ENCODE measurements at places on chromosomes 4 and X. TPM values are rescaled to one million over a fixed set of nuclear protein-coding genes. Genes with fewer than 3 reads are reported as not detected.
A peak's percentile ranks its signal among the peaks of the same experiment; 100 is the strongest.

MGARP gene
- not detected for total RNA-seq

DNA sequence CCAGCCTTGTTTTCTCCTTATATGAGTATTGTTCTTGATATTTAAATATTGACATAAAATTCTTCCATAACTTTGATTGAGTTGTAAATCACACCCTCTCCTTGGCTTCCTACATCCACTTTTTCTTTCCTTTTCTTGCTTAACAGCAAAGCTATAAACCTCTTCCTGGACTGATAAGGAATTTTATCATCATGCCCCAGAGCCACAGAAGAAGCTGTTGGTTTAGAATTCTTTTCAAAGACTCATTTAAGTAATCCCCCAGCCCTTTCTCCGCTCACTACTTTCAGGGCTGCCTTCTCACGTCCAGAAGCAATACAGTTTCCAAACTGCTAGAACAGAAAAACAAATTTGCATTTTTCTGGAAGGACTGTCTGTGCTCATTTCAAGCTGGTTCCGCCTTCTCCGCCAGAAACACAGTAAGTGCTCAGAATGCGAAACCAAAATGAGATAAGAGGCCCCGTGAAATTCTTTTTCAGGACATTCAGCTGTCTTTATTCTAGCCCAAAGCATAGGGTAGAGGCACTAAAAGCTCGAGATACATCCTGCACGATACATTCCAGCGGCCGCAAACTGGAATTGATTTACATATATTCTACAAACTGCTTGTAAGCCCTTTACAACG lies 849 bp downstream of the MID1 start:
- DNase-seq: peak; percentile 37

FOXO4 gene
- 19.5 TPM for total RNA-seq

DNA sequence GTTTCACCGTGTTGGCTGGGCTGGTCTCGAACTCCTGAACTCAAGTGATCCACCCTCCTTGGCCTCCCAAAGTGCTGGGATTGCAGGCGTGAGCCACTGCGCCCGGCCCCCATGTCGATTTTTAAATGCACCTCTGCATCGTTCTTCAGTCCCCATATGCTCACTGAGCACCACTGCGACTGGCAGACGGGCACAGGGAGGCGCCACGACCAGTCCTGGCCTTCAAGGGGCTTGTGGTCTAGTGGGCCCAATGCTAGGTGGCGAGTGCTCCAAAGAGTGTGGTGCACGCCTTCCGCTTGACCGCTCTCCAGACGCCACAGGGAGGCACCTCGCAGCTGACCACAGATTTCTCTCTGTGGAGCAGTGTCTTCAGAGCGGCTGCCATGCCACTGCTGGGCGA lies 11.7 kb upstream of the MSANTD1 start:
- no peak for DNase-seq

GSX2 gene
- total RNA-seq: not detected

DNA sequence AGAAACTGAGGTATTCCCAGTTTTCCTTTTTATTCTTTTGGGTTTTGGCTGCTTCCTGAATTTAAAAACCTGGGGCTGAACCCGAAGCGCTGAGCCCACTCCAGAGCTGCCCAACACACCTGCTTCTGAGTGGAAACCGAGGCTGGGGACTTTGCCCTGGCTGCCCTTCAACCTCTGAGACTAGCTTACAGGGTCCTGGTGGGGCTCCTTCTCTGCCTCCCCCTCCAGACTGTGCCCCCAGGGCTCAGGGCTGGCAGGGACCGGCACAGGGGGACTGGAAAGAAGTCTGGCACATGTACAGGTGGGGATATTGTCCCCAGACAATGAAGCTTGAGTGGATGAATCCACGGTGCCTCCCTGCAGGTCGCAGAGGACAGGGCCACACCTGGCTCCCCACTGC lies 240.4 kb upstream of the PSAPL1 start:
- no peak for DNase-seq

GRCh38 chr4:8283631-8284121 lies 14.1 kb downstream of the HTRA3 start:
- no peak for DNase-seq

DNA sequence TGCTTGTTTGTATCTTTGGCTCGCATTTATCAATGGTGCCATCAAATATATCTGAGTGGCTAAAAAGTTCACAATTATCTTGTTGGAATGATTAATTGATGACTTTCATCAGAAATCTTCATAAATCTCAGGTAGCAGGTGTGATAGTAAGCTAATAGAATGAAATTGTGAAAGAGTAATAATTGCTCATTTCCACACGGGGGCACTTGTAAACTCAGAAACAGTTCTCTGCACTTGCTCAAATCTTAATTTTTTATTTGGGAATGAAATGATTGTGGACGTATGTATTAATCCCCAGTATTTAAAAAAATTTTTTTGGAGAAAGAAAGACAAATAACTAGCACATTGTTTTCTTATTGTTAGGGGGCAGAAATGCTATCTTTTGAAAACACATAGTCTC lies 132.8 kb downstream of the DTHD1 start:
- no peak for DNase-seq

DNA sequence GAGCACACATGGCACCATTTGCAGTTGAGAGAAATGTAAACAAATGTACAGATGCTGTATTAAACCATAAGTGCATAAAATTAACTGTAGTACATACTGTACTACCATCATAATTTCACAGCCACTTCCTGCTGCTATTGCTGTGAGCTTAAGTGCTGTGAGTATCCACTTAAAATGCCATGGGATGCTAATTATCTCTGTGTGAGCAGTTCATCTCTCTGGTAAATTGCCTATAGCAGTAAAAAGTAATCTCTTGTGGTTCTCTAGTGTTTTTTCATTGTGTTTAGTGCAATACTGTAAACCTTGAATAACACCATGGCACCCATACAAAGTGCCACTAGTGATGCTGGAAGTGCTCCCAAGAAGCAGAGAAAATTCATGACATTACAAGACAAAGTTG lies 9.9 kb upstream of the SCOC start:
- no peak for DNase-seq

GLRB gene
- 2.8 TPM for total RNA-seq

DNA sequence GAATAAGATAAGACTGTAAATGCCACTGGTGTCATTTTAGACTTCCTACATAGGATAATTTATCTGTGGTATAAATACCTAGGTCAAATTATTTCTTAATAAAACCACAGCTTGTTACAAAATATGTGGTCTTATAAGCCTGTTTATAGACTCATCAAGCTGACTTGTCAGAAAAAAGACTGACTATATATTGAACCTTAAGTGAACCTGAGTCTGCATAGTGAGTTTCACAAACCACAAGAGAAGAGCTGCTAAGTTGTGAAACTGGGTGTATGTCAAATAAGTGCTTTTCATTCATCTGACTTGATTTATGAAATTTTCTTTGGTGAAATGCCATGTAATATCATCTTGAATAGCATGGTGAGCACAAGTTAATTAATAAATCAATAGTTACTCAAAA lies 48.4 kb upstream of the TMPRSS11A start:
- no peak for DNase-seq

- peak; percentile 79 for DNase-seq
Observed at GRCh38 chr4:127400731-127401346, 231.9 kb upstream of the INTU start.
